Cerebellar nuclear complex (tissue), 1 donor: ENCODE measurements at places on chromosomes 1 and 21.
A peak's percentile ranks its signal among the peaks of the same experiment; 100 is the strongest.

DNA sequence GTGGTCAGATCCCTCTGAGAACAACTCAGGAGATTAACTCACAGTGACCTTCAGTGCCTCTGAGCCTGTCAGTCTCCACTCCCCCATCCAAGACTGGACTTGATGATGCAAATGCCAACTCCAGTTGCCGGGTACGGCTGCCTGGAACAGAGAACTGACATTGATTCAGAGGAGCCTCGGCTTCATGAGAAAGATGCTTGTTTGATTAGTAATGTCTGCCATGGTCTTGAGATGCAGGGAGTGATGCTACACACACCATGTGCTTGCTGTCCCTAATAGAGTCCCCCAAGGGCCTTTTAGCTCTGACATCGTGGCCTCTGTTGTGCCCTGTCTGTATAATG is 51.8 kb upstream of the LRP8 start:
- no peak for DNase-seq

- DNase-seq, result peak; percentile 97
Measured at GRCh38 chr1:234997201-234997895, 131.3 kb downstream of the TOMM20 start.

GRCh38 chr1:232472485-232473041 is 157.4 kb downstream of the SIPA1L2 start:
- no peak for DNase-seq

DNA sequence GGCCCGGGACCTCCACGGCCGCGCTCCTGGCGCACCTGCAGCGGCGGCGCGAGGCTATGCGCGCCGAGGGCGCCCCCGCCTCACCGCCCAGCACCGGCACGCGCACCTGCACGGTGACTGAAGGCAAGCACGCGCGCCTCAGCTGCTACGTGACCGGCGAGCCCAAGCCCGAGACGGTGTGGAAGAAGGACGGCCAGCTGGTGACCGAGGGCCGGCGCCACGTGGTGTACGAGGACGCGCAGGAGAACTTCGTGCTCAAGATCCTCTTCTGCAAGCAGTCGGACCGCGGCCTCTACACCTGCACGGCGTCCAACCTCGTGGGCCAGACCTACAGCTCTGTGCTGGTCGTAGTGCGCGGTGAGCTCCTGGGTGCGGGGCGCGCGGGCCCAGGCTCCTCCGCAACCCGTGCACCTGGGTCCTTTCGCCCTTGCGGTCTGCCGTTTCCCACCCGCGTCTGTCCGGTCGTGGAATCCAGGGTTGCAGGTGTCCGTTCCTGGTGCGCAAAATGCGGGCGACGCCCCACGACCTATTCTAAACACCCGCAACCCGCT is 4.6 kb downstream of the OBSCN start:
- no peak for DNase-seq

DNA sequence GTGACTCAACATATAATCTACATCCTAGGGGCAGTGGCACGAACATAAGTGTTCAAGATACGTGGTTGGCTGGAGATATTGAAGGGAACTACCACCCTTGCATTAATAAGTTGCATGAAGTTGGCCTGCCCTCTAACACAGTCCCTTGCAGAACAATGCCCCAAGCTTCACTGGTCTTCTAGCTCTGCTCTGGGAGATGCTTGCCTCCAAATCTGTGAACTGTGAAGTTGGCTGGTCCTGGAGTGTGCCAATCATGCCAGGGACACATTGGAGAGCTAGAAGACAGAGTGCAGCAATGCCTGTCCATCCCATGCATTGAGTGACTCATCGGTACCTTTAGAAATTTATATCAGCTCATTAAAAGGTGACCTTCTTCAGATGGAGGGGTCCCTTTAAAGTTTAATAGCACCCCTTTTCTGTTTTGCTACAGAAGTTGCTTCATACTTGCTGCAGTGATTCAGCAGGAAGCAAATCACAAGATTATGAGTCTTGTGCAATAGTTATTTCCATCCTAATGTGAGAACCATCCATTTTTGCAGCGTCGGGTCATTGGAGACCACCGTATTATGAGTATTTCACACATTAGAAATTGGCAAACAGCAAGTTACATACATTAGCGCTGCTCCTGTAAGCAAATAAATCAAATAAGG is 55.2 kb upstream of the KAZN start:
- DNase-seq, result no peak

GRCh38 chr1:180178511-180179161 is 24.0 kb downstream of the QSOX1 start:
- no peak for DNase-seq

DNA sequence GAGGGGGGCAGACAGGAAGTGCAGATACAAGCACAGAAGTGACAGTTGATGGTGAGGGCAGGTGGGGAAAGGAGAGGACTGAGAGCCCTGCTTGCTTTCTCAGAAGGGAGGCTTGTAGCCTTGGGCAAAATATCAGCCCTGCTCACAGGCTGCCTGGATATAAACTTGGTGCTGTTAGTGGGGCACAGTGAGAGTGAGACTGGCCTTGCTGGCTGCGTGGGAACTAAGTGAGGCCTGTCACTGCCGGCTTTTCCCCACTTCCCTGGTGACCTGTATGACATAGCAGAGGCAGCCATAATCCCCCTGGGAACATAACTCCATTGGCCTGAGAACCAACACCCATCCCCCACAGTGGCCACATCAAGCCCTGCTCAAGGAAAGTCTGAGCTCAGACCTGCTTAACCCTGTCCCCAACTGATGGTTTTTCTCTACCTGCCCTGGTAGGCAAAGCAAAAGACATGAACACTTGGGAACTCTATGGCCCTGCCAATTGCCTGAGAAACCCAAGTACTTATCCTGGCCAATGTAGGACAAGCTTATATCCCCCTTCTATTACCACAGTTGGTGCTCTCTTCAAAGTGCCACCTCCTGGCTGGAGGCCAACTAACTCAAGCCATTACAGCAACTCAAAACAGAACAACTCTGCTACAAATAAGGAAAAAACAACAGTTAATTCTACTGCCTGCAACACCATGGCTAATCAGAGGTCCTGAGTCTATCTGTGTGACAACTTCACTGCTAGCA is 472.7 kb downstream of the PLPP3 start:
- DNase-seq, result no peak

GRCh38 chr1:112508278-112509004 is at the start of gene WNT2B:
Gene WNT2B (plus strand): TSS chr1:112508965. CDS start chr1:112509263, 298 bp downstream.
- DNase-seq, result no peak

DNA sequence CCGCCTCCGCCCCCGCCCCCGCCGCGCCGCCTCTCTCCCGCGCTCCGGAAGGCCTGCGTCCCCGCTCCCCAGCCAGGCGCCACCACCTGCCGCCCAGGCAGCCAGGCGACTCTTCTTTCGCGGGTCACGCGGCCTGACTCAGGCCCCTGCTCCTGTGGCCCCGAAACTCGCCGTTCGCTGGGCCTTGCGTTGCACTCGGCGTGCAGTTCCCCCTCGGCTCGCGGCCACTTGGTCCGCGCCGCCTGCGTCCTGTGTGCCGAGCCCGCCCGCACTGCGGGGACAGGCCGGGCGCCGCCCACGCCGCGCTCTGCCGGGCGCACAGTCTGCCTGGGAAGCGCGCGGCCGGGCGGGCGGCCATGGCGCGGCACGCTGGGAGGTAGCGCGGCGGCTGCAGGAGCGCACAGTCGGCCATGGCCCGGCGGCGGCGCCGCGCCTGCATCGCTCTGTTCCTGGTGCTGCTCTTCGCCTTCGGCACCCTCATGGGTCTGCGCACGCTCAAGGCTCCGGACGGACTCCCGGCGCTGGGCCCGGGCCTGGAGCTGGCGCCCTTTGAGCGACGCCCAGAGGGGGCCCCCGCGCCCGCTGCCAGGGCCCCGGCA is at the start of gene MANEAL:
MANEAL (plus strand) TSS at position 75 of the 599 bp plus-strand sequence; CDS start at position 411, 336 bp downstream.
- DNase-seq, result no peak

DNA sequence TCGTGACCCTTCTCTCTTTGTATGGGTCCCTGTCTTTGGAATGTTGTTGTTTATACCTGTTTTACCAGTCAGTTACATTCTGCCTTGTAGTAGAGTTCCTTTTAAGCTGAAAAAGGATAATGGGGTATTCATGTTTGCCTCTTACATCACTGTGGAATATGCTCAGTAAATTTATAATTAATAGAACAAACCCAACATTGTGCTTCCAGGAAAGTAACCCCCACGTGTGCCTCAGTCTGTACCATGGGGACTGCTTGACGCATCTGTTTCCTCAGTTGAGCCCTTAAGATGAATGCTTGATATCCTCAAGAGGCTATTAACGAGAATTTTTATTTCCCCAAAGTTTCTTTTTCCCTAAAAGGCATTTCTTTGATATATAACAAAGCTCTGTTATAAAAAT is 73.4 kb downstream of the ST6GALNAC3 start:
- no peak for DNase-seq

DNA sequence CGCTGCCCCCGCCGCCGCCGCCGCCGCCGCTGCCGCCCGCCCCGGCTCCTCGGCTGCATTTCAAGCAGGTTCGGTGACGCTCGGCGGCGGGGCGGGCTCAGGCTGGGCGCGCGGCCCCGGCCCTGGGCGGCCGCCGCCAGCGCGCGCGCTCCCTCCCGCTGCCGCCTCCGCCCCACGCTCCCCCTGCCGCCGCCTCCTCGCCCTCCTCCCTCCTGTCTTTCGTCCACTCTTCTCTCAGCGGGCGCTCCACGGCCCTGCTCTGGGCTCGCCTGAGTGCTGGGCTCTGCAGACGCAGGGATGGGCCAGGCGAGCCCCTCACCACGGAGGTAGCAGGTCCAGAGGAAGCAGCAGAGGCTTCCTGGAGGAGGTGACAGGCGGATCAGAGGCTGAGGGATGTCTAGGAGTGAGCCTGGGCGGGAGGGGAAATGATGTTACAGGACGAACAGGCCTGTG is at the start of gene LRP8:
LRP8 (minus strand) TSS at position 62 of the 453 bp plus-strand sequence. CDS start 158 bp downstream, outside the sequence.
- DNase-seq, result no peak

DNA sequence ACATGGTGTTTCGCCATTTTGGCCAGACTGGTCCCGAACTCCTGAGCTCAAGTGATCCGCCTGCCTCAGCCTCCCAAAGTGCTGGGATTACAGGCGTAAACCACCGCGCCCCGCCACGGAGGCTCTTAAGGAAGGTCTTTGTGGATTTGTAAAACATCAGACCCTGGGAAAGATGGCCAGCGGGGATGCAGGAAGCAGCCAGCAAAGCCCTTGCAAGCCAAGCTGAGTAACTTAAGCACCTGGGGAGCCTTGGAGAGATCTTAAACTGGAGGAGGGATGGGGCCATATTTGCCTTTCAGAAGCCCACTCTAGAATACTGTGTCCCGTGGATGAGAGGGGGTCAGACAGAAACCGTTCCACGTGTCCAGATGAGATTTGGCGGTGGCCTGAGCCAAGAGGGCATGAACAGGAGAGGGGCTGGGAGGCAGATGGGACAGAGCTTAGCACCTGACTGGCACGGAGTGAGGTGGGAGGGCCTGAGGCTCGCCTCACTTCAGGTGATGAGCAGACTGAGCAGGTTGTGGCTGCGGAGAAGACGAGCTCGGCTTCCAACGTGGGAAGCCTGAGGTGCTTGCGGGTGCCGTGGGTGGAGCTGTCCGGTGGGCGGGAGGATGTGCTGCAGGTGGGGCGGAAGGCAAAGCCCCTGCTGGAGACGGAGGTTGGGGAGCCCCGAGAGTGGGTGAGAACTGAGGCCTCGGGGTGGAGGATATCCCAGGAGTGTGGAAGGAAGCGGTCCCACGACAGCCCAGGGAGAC is 11.7 kb downstream of the C1orf216 start:
- no peak for DNase-seq

DNA sequence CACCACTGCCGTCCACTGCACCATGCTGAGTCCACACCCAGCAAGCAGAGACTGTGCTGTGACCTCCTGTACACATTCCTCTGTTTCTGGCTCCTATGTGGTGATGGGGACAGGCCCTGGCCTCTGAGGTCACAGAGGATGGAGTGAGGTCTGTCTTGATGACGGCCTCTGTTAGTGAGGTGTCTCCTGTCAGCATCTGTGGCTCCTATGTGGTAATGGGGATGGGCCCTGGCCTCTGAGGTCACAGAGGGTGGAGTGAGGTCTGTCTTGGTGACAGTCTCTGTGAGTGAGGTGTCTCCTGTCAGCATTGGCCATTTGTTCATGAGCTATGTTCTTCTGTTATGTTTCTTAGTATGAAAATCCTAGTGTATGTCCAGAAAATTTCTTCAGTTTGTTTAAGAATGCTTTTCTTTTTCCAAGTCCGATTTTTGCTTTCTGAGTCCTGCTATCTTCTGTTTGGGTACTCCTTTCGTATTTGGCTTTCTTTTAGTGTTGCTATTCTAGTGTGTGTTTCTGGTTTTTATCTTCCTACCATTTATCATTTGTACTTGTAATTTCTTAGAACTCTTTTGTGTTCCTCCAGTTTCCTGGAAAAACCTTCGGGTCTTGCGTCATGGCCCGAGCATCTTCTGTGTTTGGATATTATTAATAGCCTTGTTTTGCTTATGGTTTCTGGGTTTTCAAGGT is 13.4 kb downstream of the SNAP47 start:
- no peak for DNase-seq

- DNase-seq, result no peak
Measured at GRCh38 chr1:198168227-198168626, 11.4 kb downstream of the NEK7 start.

DNA sequence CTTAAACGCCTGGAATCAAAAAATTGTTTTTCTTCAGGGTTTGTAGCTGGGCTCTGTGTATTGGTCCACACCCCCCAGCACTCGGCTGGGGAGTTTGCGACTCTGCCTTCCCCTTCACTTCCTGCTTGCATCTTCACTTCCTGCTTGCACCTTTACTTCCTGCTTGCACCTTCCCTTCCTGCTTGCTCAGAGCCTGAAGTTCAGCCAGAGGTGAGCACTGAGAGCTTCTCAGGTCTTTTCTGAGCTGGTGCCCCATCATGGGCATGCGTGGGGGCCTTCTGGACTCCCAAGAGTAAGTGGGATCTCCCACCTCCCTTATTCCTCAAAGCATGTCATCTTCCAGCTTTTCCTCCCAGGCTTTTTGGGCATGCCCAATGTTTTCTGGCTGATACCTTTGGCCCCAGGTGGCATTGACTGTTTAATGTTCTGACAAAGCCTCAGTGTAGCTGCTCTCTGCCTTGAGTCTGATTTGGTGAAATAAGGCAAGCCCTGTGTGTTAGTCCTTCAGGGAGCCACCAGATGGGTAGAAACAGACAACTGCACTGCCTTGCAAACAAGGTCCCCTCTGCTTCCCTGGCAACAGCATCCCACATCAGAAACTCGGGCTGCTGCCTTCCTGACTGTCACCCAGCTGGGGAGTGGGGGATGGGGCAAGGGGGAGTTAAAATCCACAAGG is 3.5 kb downstream of the KRTAP10-2 start:
- DNase-seq, result no peak
